ENCODE measurements at places on chromosomes 4 and X.
A peak's percentile ranks its signal among the peaks of the same experiment; 100 is the strongest.

DNA sequence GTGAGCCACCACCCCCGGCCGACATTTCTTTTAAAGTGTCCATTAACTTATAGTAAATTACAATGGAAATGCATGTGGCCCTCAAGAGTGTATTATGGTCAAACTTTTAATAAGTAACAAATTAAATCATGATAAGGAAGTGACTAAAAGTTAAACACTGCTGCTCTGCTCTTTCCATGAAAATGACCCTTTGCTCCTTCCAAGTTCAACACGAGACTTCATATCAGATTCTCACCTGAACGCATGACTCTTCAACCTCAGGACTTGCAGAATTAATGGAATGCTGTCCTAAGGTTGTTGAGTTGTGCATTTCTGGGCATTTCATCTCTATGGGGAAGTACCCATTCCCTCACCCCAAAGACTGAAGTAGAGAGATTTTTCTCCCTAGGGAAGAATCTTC lies 27.1 kb downstream of the AWAT2 start:
- DNase-seq = no peak

- DNase-seq = peak; percentile 75
Observed at GRCh38 chrX:24259544-24260240, 54.2 kb downstream of the SUPT20HL2 start.

DNA sequence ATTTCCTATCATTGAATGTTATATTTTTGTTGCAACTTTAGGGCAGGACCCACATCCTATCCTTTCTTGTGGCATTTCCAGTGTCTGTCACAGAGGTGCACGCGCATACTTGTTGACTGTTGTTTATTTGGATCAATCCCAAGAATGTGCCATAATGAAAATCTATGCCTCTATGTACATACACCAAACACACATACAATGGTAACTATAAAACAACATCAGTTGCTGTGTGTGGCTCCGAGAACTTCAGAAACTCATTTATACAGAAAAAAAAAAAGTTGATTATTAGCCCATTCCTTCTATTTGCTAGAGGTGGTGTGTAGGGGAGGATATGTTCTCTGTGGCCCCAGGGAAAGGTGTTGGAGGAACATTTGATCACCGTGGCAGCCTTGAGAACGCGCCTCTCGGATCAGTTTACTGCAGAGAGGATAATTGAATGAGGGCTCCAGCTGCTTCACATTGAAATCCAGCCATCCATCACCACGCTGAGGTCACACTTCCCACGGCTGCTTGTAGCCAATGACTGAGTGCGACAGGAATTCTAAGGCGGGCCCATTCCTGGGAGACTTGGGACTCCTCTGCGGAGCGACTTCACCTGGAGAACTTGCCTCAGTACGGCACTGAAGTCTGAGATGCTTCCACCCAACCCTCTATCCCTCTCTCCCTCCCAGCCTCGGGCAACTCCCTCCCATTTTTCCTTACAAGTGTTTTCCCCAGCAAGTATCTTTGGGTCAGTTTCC lies 19.5 kb downstream of the SMPX start:
- DNase-seq = peak; percentile 28

DNA sequence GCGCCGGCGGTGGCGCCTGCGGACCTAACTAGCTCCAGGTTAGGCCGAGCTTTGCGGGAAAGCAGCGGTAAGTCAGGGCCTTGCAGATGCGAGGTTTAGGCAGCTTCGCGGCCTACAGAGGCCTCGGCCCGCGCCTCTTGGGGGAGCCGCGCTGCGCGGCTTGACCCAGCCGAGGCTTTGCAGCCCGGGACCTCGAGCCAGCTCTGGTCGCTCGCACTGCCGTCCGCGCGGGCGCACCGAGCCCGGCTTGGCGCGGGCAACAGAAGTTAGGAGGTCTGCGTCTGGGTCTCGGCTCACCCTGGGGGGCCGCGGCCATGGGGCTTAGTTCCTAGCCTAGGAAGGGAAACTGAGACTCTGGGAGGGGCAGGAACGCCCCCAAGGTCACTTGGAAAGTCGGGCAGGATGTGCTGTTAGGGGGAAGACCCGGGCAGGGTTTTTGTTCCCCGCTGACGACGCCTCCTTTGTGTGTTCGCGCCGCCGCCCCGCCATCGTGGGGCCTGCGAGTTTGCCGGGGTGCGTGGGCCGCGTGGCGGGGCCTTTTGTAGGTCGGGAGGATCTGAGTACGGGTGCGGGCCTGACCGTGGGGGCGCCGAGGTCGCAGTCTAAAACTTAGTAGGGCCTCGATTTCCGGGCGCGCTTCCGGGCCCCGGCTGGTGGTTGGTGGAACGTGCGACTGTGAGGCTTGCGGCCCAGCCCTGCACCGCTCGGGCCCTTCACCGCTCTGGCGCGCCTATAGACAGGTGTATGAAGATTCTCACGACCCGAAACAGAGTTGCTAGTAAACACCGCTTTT lies 482 bp downstream of the RNF4 start:
- DNase-seq = no peak

- no peak for DNase-seq
Observed at GRCh38 chrX:24658421-24658820, 11.3 kb upstream of the PCYT1B start.

- no peak for DNase-seq
Observed at GRCh38 chrX:153926858-153927671, 1.0 kb upstream of the ARHGAP4 start.
